ENCODE measurements at places on chromosomes 12 and 14.

DNA sequence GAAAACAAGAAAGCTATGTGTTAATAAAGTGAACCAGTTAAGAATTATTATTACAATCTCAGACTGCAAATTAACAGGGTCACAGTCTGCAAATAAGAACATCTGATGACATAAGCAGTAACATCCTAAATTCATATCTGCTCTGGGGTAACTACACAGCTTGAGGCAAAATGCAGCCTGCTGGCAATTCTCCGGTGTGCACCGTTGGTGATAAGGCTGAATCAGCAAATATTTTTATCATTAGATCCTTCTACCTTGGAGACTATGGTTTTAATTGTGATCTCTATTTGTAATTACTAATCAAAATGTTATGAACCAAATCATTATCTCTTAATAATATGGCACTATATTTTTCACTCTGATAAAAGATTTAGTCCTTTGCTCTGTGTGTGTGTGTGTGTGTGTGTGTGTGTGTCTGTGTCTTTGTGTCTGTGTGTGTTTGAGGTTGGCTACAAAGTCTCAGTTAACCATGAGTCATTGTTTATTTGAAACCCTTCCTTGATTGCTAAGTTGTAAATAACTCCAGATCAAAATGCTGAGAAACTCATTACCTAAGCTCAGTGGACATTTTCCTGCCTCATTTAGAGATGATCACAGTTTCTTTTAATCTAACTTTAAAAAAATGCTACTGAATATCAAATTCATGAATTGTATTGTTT lies 442.6 kb downstream of the GXYLT1 start:
- no peak for DNase-seq

- DNase-seq = no peak
Measured at GRCh38 chr14:58784931-58785330, 147.2 kb downstream of the DACT1 start.

- no peak for DNase-seq
Measured at GRCh38 chr12:53223389-53224060, 8.5 kb downstream of the RARG start.

DNA sequence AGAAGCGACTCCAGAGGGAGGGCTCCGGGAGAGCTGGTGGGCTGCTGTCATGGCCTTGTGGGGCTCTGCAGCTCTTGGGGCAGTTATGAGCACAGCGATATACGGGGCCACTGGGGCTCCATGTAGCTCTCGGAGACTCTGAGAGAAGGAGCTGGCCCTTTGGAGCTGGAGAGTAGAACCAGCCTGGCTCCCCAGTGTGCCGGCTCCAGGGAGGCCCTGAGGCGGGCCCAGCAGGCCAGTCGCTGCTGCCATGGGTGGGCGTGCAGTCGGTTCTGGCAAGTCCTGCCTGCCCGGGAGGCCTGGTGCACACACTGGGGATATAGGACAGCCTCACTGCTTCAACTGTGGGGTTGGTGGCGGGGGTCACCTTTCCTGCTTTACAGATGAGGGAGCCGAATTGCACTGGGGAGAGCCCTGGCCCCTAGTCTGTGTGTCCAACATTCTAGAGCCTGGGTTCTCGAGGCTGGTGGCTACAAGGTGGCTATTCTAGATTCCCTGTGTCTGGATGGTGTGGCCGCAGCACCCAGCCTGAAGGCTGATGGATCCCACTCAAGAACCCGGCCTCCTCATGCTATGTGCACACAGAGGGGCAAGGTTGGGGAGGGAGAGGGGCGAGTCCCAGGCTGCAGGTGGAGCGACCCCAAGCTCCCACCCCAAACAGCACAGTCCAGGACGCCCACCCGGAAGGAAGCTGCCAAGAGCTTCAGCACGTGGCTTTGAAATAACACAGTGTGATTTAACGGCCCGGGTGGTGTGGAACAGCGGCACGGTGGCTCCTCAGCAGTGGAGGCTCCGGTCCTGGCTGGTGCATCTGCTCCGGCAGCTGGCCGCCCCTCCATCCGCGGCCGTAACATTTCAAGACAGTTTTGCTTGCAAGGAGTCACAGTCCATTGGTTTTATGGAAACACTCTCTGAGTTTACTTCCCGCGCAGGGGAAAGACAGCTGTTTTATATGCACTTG lies 188.3 kb upstream of the C14orf180 start:
- no peak for DNase-seq

DNA sequence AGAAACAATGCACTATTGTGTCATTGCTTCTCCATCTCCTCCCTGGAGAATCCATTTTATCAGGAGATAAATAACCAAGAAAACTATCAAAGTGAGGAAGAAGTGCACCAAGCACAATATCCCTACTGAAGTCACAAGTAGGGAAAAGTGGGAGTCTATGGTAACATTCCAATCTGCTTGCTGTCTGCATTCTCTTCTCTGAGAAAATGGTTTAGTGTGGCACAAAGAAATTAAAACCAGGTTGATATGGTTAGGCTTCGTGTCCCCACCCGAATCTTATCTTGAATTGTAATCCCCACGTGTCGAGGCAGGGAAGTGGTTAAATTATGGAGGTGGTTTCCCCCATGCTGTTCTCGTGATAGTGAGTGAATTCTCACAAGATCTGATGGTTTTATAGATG lies 209.7 kb downstream of the PRKD1 start:
- DNase-seq = no peak

- DNase-seq = no peak
Measured at GRCh38 chr14:69327507-69327906, 67.5 kb downstream of the GALNT16 start.

- no peak for DNase-seq
Measured at GRCh38 chr12:71036526-71036925, 116.0 kb upstream of the PTPRR start.

GRCh38 chr12:23855813-23856212 lies 93.7 kb downstream of the SOX5 start:
- no peak for DNase-seq

DNA sequence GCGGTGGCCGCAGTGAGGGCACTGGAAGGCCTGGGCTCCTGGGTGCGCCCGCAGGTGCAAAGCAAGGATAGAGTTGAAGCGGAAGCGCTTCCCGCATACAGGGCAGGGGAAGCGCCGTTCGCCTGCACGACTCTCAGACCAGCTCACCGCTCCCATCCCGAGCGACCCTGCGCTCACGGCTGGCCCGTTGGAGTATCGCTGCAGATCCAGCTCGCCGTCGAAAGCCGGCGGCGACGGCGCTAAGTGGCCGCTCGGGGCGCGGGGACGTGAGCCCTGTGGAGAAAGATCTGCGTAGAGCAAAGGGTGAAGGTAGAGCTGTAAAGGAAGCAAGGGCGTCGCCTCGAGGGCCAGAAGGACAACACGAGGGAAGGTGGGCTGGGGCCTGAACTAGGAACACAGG lies 5.4 kb downstream of the ZNF219 start:
- no peak for DNase-seq

DNA sequence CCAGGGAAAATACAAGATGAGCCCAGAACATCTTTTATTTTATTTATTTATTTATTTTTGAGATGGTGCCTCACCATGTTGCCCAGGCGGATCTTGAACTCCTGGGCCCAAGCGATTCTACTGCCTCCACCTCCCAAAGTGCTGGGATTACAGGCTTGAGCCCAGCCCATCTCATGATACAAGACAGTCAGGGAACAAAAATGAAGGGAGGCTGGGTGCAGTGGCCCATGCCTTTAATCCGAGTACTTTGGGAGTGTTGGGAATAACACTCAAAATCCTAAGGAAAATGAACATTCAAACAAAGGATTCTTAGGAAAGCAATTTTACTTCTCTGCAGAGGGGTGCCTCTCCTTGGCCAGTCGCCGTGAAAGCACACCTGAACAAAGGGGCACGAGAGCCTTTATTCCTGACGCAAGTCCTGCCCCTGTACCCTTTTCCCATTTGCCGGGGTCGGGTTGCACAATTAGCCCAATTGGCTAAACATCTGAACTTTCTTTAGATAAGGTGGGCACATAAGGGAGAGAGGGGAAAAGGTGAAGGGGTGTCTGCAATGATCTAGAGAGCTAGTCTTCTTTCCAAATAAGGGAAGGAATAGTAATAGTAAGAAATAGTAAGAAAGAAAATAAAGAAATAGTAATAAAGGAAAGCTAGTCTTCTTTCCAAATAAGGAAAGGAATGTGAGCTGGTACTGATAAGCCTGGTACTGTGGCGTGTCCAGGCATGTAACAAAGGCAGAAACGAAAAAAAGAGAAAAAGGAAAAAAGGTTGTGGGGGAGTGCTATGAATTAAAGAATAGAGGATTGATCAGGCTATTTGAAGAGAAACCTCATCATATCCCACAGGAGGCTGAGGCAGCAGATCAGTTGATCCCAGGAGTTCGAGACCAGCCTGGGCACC lies 13.4 kb downstream of the NCAPD2 start:
- no peak for DNase-seq

GRCh38 chr14:99524804-99525698 lies 43.8 kb downstream of the CCNK start:
- DNase-seq = peak; percentile 47

- DNase-seq = no peak
Measured at GRCh38 chr12:76489737-76490136, 69.8 kb downstream of the OSBPL8 start.

GRCh38 chr14:54562334-54562733 lies 4.6 kb upstream of the SAMD4A start:
- no peak for DNase-seq

DNA sequence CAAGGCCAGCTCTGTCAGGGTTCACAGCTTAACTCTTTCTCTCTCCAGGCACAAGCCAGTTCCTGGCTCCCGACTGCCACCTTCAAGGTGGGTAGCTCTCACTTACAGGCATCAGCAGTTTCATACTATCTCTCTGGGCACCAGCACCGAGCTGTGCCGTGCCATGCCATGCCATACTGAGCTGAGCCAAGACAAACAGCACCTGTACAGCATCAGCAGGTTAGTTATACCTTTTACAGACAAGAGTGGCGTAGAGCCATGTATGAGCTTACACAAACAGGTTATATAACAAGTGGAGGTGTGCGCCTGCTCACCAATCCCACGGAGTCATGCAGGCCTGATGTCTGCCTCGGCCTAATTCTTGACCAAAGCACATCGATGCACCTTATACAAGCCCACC lies 1098.7 kb downstream of the AACS start:
- no peak for DNase-seq

DNA sequence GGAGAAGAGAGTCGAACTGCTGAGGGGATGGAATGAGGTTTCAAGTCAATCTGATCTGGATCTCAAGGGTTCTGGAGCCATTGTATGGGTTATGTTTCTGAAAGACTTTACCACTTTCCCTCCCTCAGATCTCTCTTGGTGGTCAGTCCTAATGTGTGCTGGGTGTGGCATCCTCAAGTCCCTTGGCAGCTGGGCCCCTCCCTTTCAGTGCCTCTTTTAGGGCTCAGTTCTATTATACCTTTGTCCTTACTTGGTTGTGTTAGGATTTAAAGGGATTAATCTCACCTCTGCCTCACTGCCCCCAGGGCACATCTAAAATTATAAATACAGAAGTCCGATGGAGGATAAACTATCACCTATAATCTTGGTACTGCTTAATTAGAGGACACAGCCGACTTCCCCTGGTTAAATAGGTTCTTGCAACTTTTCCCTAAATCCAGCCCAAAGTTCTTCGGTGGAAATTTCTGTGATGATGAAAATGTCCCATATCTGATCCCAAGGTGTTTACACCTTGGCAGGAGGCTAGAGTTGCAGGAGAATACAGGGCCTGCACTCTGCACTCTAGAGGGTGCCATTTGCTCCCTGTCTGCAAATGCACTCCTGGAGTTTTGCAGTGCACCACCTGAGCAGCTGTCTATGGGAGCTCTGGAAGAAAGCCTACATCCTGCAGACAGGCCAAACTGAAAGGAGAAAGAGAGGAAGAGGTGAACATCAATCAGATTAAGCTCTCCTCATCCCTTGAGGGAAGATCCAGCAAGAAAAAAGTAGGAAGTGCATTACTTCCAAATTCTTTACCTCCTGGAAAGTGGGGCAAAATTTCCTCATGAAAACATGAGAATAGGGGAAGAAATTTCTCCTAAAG lies 106.8 kb downstream of the NUAK1 start:
- no peak for DNase-seq

GRCh38 chr12:32353540-32353939 lies 45.8 kb upstream of the FGD4 start:
- DNase-seq = no peak

DNA sequence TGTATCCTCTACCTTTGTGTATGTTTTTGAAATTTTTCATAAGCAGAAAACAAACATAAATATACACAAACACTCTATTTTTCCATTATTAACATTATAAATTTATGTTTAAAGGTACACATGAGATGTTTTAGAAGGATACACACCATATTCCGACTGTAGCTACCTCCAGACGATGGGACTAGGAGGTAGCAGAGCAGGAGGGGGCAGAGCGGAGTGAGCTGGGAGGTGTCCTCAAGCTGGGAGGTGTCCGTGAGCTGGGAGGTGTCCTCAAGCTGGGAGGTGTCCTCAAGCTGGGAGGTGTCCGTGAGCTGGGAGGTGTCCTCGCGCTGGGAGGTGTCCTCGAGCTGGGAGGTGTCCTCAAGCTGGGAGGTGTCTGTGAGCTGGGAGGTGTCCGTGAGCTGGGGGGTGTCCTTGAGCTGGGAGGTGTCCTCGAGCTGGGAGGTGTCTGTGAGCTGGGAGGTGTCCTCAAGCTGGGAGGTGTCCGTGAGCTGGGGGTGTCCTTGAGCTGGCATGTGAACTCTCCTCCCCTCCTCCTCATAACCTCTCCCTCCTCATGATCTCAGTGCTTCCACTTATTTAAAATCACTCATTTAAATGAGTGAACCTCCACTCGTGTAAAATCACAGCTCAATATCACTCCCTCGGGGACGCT lies 346.9 kb upstream of the SFSWAP start:
- DNase-seq = no peak

DNA sequence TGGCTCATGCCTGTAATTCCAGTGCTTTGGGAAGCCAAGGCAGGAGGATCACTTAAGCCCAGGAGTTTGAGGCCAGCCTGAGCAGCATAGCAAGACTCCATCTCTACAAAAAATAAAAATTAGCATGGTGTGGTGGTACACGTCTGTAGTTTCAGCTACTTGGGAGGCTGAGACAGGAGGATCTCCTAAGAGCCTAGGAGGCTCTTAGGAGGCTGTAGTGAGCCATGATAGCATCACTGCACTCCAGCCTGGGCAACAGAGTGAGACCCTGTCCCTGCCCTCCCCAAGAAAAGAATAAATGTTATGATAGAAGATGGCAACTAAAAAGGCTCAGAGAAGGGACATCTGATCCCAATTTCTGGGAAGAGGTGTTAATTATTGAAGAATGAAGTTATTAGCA lies 3.2 kb upstream of the MANSC1 start:
- DNase-seq = no peak

DNA sequence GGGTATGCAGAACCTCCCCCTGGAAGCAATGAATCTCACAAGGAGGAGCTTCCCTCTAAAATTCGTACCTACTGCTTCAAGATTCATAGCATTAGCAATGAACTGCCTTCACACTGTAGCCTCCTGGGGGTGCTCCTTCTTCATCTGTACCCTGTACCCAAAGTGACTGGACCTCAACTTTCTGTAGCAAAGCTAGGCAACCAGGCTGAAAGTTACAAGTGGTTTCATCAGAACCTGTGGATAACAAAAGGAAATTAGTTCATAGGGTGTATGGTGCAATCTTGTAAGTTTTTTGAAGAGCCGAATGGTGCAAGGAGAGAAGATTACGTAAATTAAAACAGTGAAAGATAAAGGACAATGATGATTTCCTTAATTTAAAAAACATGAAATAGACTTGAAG lies 1541.7 kb upstream of the FLRT2 start:
- no peak for DNase-seq

- no peak for DNase-seq
Measured at GRCh38 chr12:105077435-105077834, 6.8 kb downstream of the ALDH1L2 start.

- no peak for DNase-seq
Measured at GRCh38 chr12:52267266-52267665, 7.2 kb upstream of the KRT86 start.

- no peak for DNase-seq
Measured at GRCh38 chr12:43284486-43285158, 267.4 kb downstream of the ADAMTS20 start.
